Progenitor cell of endocrine pancreas (in vitro differentiated cells): ENCODE measurements at places on chromosomes 1 and 21.

- no peak for DNase-seq
These were observed 15.3 kb upstream of the SRSF10 start for GRCh38 chr1:23995431-23995837.

GRCh38 chr1:164977561-164977960 is 379.0 kb downstream of the LMX1A start:
- DNase-seq: no peak

GRCh38 chr1:91745640-91746373 is 140.1 kb downstream of the TGFBR3 start:
- DNase-seq: no peak

- no peak for DNase-seq
These were observed 902 bp downstream of the AP4B1 start for GRCh38 chr1:113903501-113904292.

DNA sequence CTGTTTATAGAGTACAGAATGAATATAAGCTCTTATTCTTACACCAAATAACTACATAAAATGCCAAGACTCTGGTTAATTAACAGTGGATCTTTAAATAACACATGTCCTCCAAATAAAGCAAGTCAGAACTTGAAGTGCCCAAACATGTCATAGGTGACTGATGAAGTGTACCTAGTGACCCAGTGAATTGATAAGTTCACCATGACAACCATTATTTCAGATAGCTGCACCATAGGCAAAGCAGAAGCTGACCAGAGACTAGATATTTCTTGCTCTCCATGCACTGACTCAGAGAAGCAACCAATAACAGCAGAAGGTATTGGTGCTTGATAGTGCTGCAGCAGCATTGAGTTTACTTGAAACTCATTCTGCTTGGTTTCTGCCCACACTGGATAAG is 192.1 kb downstream of the DUSP10 start:
- DNase-seq: no peak

DNA sequence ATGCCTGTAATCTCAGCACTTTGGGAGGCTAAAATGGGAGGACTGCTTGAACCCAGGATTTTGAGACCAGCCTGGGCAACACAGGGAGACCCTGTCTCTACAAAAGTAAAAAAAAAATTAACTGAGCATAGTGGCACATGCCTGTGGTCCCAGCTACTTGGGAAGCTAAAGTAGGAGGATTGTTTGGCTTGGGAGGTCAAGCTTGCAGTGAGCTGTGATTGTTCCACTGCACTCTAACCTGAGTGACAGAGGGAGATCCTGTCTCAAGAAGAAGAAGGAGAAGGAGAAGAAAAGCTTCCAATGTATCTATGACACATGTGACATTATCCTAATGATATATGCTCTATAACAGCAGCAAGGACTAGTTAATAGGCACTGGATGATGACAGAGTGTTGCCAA is 20.1 kb upstream of the ARHGAP29 start:
- DNase-seq: no peak

- no peak for DNase-seq
These were observed 20.0 kb downstream of the MMEL1 start for GRCh38 chr1:2612591-2613365.

DNA sequence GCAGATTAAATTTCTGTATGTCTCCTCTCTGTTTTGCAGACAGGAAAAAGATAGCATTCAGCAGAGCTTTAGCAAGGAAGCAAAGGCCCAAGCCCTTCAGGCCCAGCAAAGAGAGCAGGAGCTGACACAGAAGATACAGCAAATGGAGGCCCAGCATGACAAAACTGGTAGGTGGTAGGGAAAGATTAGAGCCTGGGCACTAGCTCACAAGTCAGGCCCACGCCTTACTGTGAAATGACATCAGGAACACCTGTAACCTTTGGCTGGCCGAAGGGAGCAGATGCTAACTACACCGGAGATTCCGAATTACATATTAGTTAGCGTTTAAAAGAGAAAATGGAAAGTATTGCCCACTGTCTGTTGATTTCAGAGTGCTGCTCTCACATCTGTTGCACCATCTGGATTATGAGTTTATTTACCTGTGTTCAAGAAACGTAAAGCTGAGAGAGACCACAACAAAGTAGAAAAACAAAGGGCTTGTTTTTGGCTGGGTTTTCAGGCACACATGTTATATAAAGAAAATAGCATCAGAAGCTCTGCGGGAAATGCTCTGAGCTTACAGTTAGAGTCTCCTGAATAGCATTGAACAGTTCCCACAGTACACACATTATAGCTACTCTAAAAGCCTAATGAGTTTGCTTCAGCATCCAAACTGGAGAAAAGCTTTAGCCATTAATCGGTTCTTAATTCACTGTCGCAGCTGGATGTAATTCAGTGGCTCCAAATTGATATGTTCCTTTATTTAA is 160.0 kb downstream of the SDCCAG8 start:
- no peak for DNase-seq

DNA sequence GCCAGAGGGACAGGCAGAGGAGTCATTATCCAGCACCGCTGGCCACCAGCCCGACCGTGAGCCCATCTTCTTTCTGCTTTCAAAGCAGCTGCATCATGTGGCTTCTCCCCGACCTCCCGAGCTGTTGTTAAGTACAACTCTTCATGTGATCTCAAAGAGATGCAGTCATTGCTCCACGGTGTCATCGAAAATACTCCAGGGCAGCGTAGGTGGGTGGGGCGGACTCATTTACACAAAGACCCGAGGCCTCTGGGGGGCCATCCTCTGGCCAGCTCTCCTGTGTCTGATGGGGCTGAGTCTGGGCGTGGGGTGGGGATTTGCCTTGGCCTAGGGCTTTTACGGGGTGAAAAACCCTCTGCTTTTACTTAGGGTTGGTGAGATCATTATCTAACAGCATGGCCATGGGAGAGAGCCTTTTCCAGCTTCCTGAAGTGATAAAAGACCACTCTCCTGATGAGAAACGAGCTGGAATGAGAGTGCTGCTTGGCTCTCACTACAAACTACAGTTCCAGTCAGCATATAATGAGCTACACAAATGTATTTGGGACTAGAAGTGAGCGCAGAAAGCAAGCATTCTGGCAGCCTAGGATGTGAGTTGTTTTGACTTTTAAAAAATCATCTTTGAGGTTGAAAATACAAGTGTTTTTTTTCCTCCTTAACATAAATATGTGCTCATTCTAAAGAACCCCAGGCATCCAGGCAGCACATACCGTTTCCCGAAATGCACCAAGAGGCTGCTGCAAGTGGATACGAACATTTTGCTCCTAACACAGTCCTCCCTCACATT is 165.0 kb downstream of the RHOU start:
- DNase-seq: no peak

DNA sequence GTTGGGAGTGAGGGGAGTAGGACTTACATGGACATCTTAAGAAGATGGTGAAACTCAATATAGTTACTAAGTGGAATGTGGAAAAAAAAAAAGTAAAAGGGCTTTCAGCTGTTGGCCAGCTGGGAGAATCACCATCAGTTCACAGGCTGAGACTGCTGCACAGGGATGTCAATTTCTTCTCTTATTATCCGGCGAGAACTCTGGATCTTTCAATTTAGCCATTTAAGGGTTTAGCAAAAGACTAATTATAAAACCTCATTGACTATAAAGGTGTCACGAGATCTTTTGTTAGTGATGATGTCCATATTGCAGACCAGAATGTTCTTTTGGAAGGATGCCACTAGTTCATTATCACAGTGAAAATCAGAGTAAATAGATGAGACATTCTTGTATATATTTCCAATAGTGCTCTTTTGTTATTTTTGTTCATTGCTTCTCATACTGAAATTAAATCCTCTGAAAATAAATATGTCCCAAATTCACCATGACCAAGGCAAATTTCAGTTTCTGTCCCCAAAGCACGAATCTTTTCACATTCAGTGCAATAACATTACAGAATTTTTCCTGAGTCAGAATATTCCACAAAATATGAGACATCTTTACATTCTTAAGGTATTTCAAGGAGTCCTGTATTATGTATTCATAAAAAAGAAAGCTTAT is 266.1 kb downstream of the DNM3 start:
- no peak for DNase-seq

DNA sequence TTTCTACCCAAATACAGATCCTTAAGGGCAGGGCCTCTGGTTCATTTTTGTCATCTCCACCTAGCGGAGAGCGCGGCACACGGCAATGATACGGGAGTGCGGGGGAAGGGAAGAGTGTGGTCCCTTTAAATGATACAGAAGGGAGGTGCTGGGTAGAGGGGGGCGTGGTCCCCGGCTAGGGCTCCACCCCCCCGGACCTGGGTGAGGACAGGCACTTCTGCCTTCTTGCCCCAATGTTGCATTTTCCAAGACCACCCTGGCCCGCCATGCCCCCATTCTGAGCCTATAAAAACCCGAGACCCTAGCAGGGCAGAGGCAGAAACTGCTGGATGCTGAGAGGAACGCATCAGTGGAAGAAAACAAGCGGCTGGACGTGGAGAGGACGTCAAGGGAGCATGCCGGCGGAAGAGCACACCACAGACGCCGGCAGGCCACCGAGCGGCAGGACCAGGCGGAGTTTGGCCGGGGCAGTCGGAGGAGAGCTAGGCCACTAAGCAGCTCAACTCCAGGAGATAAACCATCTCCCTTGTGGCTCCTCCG is 30.0 kb downstream of the LRRC3 start:
- no peak for DNase-seq

- DNase-seq: no peak
These were observed 1.6 kb downstream of the NPR1 start for GRCh38 chr1:153680120-153680403.

GRCh38 chr1:8348777-8349472 is 31.0 kb downstream of the SLC45A1 start:
- peak; percentile 69 for DNase-seq

DNA sequence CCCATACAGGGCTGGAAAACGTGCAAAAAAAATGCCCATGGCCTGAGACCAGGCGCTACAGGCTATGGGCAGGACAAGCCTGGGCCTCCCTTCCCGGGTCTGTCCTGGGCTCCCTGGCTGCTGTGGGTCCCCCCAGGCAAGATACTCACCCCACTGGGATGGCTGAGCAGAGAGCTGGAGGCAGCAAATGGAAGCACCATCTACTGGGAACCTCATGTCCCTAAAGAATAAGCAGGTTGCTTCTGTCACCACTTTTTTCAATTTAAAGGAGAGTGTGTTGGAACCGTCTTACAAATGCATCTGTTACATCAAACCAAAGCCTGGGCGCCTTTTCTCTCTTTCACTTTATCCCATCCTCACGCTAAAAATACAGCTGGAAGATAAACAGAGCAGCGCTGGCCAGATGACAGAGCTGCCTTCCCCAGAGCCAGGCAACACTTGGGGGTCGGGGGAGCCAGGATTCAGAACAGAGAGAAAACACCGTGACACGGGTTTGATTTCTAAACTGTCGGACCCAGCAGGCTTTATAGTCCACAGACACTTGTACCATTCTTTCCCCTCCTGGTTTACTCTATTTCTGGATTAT is 262.1 kb upstream of the VAMP3 start:
- DNase-seq: no peak

DNA sequence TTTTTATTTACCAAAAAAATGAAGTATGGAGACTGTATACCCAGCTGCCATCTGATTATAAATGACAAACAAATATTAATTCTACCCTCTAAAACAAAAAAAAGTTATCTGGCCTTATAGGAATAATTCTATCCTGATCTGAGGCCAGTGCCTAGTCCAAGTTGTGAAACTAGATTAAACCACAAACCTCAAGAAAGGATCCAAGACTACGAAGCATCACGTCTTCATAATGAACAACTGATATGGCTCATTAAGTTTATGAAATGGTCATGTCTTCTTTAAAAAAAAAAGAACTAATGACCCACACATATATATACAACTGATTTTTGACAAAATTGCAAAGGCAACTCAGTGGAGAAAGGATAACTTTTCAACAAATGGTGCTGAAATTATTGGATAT is 32.4 kb upstream of the CTTNBP2NL start:
- DNase-seq: no peak

- DNase-seq: no peak
These were observed 76.8 kb downstream of the PLXNA2 start for GRCh38 chr1:208167261-208167869.

- DNase-seq: no peak
These were observed 11.8 kb upstream of the RNPC3 start for GRCh38 chr1:103513711-103514110.

DNA sequence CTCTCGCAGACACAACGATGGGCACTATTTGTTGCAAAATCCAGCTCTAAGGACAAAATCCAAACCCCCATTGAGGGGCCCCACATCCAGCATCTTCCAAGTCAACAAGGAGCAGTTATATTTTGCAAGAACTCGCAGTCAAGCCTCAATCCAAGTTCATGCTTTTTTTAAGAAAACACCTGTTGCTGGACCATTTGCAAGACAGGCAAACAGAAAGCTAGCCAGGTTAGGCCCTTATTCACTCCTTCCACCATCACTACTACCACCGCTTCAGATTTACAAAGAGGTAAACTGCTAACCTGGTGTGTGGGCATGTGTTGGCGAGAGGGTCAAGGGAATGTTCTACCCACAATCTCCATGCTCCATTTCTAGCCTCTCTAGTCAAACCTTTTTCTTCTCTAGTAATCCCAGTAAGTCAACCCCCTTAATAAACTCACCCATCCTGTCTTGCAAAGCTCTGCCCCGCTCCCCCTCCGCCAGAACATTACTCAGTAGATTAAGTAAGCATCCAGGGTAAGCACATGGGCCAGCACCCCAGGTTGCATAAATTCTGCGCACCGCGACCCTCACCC is 703 bp downstream of the ERI3 start:
- no peak for DNase-seq

- no peak for DNase-seq
These were observed 6.7 kb downstream of the CLDN14 start for GRCh38 chr21:36473203-36473602.

- DNase-seq: no peak
These were observed 277.9 kb downstream of the DNM3 start for GRCh38 chr1:172119184-172119583.

DNA sequence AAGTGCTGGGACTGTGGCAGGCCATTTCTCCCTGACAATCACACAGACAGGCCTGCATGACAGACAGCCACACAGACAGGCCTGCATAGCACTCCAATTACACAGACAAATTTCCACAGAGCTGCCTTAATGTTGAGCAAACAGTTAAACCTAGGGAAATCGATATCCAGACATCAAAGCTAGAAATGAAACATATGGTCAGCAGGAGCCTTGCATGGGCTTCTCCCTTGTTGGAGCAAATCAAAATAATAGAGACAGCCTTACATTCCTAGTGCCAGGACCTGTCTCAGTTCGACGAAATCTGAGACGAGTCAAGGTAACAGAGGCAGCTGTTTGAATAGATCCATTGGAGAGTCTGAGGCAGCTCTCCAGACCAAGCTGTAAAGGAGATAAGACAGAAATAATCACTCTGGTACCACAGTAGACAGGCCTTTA is 42.4 kb downstream of the OLFML3 start:
- no peak for DNase-seq

- DNase-seq: no peak
These were observed 3.1 kb upstream of the CAMTA1 start for GRCh38 chr1:6782151-6782550.

GRCh38 chr1:22533244-22533895 is 29.9 kb upstream of the EPHA8 start:
- no peak for DNase-seq
